Activated T-cell treated with anti-CD3 and anti-CD28 coated beads for 48 hours (primary cell): ENCODE measurements at places on chromosomes 2 and 18.

- no peak for DNase-seq
Measured at GRCh38 chr2:53545604-53546003, 222.0 kb upstream of the CHAC2 start.

GRCh38 chr2:225993430-225993829 is 593.9 kb downstream of the NYAP2 start:
- DNase-seq: no peak

DNA sequence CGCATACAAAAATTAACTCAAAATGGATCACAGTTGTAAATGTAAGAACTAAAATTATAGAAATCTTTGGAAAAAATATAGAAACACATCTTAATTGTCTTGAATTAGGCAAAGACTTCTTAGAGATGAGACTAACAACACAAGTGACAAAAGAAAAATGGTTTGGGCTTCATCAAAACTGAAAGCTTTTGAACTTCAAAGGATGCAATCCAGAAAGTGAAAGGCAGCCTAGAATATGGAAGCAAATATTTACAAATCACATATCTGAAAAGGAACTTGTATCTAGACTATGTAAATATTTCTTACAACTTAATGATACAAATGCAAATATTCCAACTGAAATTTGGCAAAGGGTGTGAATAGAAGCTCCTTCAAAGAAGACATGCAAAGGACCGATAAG is 582.8 kb upstream of the ZEB2 start:
- no peak for DNase-seq

DNA sequence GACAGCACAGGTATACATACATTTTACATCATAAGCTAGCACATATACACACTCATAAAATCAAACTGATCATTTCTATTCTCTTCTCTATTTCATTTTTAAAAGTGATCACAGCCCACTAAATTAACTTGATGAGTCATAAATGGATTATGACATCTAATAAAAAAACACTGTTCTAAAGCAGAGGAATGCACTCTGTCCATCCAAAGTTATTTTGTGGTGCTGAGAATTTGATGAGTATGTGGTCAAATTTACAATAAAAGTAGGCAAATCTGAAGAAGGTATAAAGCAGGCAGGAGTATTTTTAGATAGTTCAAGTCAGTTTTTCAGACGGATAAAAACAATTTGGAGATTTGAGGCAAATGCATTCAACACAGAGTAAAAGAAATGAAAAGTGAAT is 104.4 kb downstream of the NOL4 start:
- DNase-seq: no peak

- no peak for DNase-seq
Measured at GRCh38 chr18:38006541-38006940, 440.9 kb upstream of the CELF4 start.

DNA sequence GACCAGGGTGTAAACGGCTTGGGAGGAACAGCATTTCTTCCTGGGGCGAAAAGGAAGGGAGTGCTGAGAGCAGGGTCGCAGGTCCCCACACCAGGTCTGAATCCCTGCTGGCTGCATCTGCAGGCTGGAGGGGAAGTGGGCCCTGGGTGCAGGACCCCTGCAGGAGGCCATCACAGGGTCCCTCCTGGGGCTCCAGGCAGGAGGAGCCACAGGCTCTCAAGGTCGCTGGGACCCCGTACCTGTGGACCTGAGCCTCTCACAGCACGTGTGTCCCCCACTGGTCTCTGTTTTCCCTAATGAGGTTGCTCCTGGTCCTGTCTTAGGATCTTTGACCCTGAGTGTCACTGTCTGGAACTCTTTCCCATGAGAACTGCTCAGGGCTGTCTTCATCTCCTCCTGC is 147.8 kb upstream of the ZNF236 start:
- DNase-seq: no peak

- no peak for DNase-seq
Measured at GRCh38 chr2:183614799-183615435, 490.7 kb downstream of the NUP35 start.

- no peak for DNase-seq
Measured at GRCh38 chr2:88590998-88591613, 36.2 kb downstream of the EIF2AK3 start.

- DNase-seq: no peak
Measured at GRCh38 chr2:230895536-230896345, 29.3 kb downstream of the GPR55 start.

GRCh38 chr2:135164431-135164830 is 112.3 kb downstream of the RAB3GAP1 start:
- no peak for DNase-seq

GRCh38 chr2:137367361-137367760 is 596.9 kb upstream of the HNMT start:
- no peak for DNase-seq

- DNase-seq: no peak
Measured at GRCh38 chr2:10614939-10615338, 74.8 kb downstream of the NOL10 start.

DNA sequence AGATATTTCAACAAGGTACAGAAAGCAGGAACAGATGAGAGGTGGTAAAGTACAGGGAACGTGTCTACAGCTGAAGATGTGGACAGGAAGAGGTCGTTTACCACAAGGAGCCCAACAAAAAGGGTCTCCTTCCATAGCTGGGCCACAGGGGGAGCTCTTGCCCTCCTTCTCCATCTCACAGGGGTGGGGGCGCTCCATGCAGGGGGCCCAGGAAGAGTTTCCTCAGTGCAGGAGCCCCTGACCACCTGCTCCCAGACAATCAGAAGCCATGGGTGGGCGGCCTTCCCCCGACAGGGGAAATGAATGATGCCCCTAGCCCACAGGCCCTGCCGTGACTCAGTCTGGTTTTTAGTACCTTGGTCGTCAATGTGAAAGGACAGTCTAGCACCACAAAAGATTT is 163.6 kb upstream of the ZNF516 start:
- peak; percentile 46 for DNase-seq

DNA sequence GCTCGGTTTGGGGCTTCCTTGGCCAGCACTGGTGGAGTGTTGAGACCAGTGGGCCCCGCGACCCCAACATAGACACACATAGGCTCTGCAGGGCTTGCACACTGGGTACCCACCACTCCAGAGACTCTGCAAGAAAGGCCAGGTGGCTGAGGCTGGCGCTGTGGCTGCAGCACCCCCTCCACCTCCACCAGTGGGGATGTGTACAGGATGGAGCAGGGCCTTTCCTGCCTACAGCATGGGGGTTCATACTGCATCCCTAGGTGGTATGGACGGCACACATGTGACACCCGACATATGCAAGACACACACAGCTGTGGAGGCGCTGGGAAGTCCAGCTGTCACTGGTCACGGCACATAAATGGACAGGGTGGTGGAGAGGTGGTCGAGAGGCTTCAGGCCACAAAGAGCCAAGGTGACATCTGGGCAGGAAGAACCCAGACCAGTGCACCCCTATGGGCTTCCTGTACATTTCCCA is 1.3 kb downstream of the RNPEPL1 start:
- no peak for DNase-seq

- no peak for DNase-seq
Measured at GRCh38 chr2:178258916-178259315, 64.6 kb downstream of the OSBPL6 start.

GRCh38 chr2:128640166-128640844 is 321.6 kb upstream of the HS6ST1 start:
- no peak for DNase-seq

GRCh38 chr2:3645745-3646389 is 12.1 kb upstream of the ALLC start:
- DNase-seq: no peak

GRCh38 chr2:73022024-73022568 is 49.4 kb downstream of the SFXN5 start:
- DNase-seq: no peak

- no peak for DNase-seq
Measured at GRCh38 chr2:137769406-137769805, 194.9 kb upstream of the HNMT start.

DNA sequence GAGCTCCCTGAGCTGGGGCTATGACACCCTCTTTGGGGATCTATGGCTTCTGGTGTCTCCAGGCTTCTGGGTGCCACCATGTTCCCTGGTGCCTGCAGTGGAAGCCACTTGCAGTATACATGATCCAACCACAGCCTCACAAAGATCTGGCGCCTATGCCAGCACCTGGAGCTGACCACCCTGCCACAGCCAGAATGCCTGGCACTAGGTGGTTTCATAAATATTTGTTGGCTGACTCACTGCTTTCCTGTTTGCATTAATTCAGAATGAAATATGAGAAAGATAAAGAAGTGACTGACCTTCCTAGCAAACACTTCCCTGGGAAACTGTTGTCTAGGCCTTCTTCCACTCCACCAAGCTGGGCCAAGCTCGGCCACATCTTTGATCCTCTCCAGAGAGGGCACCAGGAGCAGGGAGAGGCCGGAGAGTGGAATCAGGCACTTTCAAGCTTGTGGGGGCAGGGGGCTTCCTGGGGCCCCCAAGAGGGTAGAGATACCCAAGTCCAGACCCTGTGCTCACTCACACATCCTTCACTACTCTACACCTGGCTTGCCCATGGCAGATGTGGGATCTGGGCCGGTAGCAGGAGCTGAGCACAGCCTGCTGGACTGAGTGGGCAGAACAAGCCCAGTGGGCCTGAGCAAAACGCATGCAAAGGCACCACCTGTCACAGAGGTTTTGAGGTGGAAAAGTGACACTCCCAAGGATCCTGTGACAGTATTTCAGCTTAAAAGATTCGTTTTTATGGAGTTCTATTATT is 565.7 kb downstream of the SLC4A3 start:
- DNase-seq: no peak

DNA sequence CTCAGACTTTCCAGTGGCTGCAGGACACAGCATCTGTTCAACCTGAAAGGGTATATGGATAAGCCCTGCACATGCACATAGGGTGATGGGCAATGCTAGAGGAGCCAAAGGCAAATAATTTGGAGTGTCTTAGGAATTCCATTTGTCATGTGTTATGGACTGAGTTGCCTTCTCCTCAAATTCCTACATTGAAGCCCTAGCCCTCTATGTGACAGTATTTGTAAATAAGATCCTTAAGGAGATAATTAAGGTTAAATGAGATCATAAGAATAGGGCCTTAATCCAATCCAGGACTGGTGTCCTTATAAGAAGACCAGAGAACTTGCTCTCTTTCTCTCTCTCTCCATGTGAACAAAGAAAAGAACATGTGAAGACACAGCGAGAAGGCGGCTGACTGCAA is 42.9 kb upstream of the CREG2 start:
- DNase-seq: no peak

GRCh38 chr2:136104977-136105376 is 13.0 kb downstream of the CXCR4 start:
- DNase-seq: no peak

GRCh38 chr18:6315517-6316331 is 99.0 kb downstream of the L3MBTL4 start:
- DNase-seq: no peak

- no peak for DNase-seq
Measured at GRCh38 chr2:24353973-24354372, 6.4 kb downstream of the ITSN2 start.

DNA sequence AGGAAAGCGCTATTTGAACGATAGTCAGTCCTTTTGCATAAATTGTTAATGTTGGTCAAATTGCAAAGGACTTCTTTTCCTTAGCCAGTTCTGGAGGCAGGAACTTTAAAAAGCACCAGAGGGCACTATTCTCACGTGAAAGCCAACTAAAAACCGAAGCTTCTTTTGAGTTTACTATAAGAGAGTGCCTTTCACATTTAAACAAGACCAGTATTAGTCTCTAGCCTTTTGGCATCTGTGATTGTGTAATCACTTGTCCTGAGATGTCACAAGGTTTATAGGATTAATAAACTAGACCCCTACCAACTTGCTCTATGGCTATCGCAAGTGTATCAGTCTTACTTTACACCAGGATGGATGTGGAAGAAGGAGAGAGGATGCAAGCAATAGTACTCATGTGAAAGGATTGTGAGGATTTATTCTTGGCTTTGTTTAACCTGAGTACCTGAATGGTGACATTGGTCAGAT is 14.4 kb upstream of the STAT4 start:
- DNase-seq: no peak

DNA sequence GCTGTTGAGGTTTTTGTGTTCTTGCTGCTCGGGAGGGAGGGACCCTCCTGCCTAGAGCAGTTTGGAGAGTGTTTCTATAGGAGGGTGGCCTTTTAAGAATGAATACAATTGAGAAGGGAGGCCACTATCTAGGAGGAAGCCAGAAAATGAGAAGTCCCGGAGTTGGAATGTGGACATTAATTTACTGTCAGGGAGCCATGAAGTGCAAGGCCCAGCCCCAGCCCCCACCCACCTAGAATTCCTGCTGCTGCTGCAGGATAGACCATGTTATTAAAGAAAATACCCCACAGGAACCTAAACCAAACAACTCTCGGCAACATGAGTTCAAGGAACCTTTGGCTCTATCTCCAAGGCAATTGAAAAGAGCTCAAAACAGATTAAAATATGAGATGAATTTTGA is 46.0 kb downstream of the ZBTB7C start:
- no peak for DNase-seq

GRCh38 chr18:35775887-35776286 is 194.3 kb downstream of the GALNT1 start:
- no peak for DNase-seq

- DNase-seq: no peak
Measured at GRCh38 chr2:103338819-103339218, 577.0 kb downstream of the TMEM182 start.

DNA sequence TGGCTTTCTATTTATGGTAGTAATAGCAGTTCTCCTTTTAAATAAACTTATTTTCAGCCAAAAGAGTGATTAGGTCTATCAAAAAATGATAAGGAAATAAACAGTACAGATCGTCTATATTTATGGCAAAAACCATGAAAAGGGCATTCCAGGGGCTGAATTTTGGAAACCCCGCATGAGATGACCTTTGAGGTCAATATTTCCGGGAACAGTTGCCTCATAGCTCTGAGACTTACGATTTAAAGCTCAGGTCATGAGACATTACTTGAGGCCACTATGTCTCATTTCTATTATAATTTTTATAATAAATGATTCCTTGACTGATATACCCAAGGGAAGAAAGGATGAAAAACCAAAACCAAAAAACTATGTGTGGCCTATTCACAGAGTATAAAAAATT is 101.1 kb downstream of the LDLRAD4 start:
- no peak for DNase-seq

- no peak for DNase-seq
Measured at GRCh38 chr2:158502974-158503373, 46.2 kb downstream of the PKP4 start.

- DNase-seq: no peak
Measured at GRCh38 chr2:212284166-212284565, 254.4 kb downstream of the ERBB4 start.

GRCh38 chr18:13989199-13989598 is 73.9 kb upstream of the MC2R start:
- no peak for DNase-seq

GRCh38 chr18:74078257-74078656 is 69.4 kb downstream of the FBXO15 start:
- DNase-seq: no peak

- no peak for DNase-seq
Measured at GRCh38 chr2:200615247-200615646, 29.4 kb downstream of the AOX1 start.

DNA sequence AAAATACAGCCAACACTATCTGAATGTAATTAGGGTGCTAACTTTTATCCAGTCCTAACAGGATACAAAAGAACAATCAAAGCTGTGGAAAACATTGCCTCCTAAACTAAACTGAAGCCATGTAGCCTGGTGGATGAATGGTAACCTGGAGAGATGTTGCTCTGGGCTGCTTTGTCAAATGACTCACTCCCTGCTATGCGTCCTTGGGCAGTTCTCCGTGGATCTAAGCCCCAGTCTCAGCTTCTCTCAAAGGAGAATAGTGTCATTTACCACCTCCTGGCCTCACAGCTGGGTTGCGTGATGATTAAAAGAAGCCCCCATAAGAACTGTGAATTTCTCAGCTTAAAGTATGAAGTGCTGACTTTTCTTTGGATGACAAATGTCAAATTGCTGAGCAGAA is 203.7 kb downstream of the ICOS start:
- DNase-seq: no peak

GRCh38 chr2:230814616-230815015 is 50.1 kb upstream of the ITM2C start:
- no peak for DNase-seq
